ENCODE measurements at places on chromosomes 3 and 15. TPM values are rescaled to one million over a fixed set of nuclear protein-coding genes. Genes with fewer than 3 reads are reported as not detected.

AADAC gene
- not detected for polyA plus RNA-seq

GNAT1 gene
- not detected for polyA plus RNA-seq

CHRNA5 gene
- polyA plus RNA-seq = 1.1 TPM

FES gene
- polyA plus RNA-seq = 6.9 TPM

TMEM44 gene
- polyA plus RNA-seq = 17.7 TPM

NPAP1 gene
- polyA plus RNA-seq = not detected

IQCF5 gene
- polyA plus RNA-seq = not detected

LRRC28 gene
- 23.5 TPM for polyA plus RNA-seq

SPTBN5 gene
- polyA plus RNA-seq = 0.05 TPM

SERPINI2 gene
- polyA plus RNA-seq = not detected

All from BJ (cell line).